ENCODE measurements at places on chromosomes 3 and 15.

GRCh38 chr3:115401851-115402501, 221.3 kb upstream of the GAP43 start:
- no peak for DNase-seq

DNA sequence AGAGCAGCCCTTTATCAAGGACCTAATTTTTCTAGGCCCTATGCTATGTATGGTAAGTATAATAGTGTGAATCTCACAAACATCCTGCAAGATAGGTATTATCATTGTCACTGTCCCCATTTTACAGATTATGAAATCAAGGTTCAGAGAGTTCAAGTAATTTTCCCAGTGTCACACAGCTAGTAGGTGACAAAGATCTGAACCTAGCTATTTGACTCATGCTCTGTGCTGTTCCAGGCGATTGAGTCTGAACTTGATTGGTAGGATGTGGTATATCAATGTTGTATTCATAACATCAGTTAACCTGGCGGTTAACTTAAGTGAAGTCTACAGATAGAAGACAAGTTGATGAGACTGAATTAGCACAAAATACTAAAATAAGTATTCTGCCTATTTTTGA, 229.9 kb downstream of the CHST2 start:
- DNase-seq, result no peak

GRCh38 chr15:57358571-57358970, 17.7 kb upstream of the CGNL1 start:
- DNase-seq, result no peak

- DNase-seq, result no peak
Observed at GRCh38 chr3:125123451-125124305, 67.9 kb upstream of the HEG1 start.

- no peak for DNase-seq
Observed at GRCh38 chr3:174951498-174952005, 92.4 kb downstream of the NAALADL2 start.

- DNase-seq, result no peak
Observed at GRCh38 chr3:16399473-16399872, 114.0 kb downstream of the RFTN1 start.

GRCh38 chr15:52790169-52790708, at the start of gene ONECUT1:
Gene ONECUT1, minus strand, starts transcription at chr15:52790336. Its CDS starts 452 bp downstream, at chr15:52789884.
- DNase-seq, result no peak

- DNase-seq, result no peak
Observed at GRCh38 chr3:71466483-71466882, 117.0 kb downstream of the FOXP1 start.

DNA sequence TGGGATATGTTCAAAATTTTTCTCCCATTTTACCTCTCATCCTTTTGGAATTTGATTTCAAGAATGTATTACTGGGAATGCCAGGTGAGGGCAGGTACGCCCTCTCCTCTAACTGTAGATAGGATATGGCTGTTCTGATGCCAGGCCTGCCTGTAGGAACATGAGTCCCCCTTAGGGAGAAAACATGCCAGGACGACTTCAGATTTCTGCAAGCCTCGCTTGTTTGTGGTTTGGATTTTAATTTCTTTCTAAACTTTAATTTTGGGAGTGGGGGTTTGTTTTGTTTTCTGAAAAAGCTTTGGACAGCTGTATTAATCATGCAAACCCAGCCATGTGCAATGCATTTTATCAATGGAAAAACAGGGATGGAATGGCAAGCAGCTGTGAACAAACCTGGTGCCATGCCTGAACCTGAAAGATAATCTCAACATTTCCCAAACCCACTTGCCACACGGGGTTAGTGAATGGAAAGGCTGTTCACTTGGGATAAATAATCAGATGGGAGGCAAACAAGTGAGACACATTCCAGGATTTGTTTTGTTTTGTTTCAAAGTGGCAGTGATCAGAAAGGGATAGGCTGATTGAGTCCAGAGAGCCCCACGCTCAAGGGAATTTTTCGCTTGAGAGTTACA, 207.6 kb downstream of the GAP43 start:
- no peak for DNase-seq

Measured in CD4-positive, alpha-beta T cell treated with Interleukin-4 for 4 hours (primary cell).